ENCODE measurements at places on chromosomes 2 and 18. TPM values are rescaled to one million over a fixed set of nuclear protein-coding genes. Genes with fewer than 3 reads are reported as not detected.
A peak's percentile ranks its signal among the peaks of the same experiment; 100 is the strongest.

GRCh38 chr2:231646476-231646875 lies 53.8 kb downstream of the TEX44 start:
- DNase-seq = peak; percentile 41

- DNase-seq = no peak
Measured at GRCh38 chr18:318791-319291, 51.0 kb upstream of the THOC1 start.

- DNase-seq = peak; percentile 59
Measured at GRCh38 chr18:76518860-76519538, 24.0 kb upstream of the ZNF516 start.

GRCh38 chr2:38097988-38098385 lies 22.0 kb upstream of the CYP1B1 start:
- no peak for DNase-seq

- DNase-seq = no peak
Measured at GRCh38 chr2:221818616-221819320, 246.7 kb upstream of the EPHA4 start.

The OTOS gene
- not detected for total RNA-seq

The TGIF1 gene
- 329 TPM for total RNA-seq

The RASGRP3 gene
- not detected for total RNA-seq

The CXCR1 gene
- total RNA-seq = not detected

The ALK gene
- total RNA-seq = 0.21 TPM

The PNO1 gene
- total RNA-seq = 27.6 TPM

The NLRC4 gene
- total RNA-seq = 0.10 TPM

The ZSWIM2 gene
- not detected for total RNA-seq

All from H7 (cell line).